ENCODE measurements at places on chromosomes 4 and X.

GRCh38 chr4:184806229-184806550 is 19.6 kb downstream of the ACSL1 start:
- no peak for DNase-seq

GRCh38 chrX:122567911-122568310 is 616.2 kb upstream of the GRIA3 start:
- no peak for DNase-seq

GRCh38 chr4:112953262-112953661 is 96.2 kb upstream of the ANK2 start:
- no peak for DNase-seq

DNA sequence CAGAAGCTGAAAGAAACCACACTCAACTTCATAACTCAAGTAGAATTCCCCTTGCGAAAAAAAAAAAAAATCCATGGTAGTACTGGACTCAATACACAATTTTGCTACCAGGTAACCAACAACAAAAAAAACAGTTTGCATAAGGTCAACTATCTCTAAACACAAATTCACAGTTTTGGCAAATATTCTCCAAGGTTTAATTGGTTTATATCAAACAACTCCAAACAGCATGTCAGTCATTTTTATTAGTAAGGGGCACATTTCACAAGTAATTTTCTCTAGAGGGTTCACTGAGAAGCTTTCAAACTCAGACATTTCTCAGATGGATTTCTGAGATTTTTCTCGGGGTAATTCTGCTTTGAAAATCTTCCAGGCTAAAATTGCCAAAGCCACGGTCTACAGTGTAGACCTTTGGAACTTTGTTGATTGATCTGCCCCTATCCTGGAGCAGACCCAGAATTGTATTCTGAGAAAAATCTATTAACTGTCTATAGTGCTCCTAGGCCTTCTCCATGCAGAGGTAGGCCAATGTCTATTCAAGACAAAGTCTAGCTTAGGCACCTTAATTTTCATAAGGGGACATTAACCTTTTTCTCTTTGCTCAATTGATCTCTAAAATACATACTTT is 73.7 kb upstream of the NFKB1 start:
- DNase-seq: no peak

GRCh38 chrX:135494453-135494852 is 26.0 kb upstream of the INTS6L start:
- no peak for DNase-seq

GRCh38 chr4:163180090-163180489 is 13.4 kb upstream of the NAF1 start:
- DNase-seq: no peak

GRCh38 chr4:85476381-85476780 is 1.4 kb downstream of the ARHGAP24 start:
- DNase-seq: no peak

Data from CD4-positive, alpha-beta T cell treated with Interleukin-15 for 4 hours (primary cell).